ENCODE measurements at places on chromosomes 1 and 21. TPM values are rescaled to one million over a fixed set of nuclear protein-coding genes. Genes with fewer than 3 reads are reported as not detected.

GRCh38 chr21:45584786-45585185 is 42.5 kb upstream of the SLC19A1 start:
- DNase-seq: no peak

PAPPA2 gene
- not detected for total RNA-seq

- DNase-seq: no peak
Measured at GRCh38 chr1:157992031-157992832, 1.2 kb upstream of the KIRREL1 start.

DYNLT5 gene
- not detected for total RNA-seq

- DNase-seq: no peak
Measured at GRCh38 chr1:242876030-242876429, 351.5 kb upstream of the PLD5 start.

C1orf53 gene
- total RNA-seq: 2.4 TPM

DNA sequence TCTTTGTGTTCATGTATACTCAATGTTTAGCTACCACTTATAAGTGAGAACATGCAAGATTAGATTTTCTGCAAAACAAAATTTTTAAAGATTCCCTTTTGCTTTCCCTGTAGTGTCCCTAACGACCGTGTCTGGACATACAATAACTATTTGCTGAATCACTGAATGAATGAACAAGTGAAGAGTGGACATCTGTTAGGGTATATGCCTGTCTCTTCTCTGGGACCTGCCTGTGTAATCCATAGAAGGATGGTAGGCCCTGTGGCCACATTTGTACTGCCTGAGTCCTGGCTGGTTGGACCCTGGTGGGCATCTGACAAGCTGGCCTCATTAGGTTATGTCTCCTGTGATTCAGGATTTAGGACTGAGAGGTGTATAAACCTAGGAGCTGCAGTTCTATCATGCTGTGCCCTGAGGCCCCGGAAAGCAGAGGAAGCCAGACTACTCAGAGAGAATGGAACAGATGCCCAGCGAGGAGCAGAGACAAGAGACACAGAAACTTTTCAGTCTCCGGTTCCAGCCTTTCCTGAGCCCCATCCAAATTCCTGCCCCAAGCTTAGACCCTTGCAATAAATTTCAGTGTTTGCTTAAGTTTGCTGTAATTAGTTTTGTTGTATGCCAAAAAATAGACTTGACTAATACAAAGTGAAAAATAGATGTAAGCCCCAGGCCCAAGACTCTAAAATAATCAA is 7.5 kb upstream of the NCF2 start:
- DNase-seq: no peak

GRCh38 chr21:27802816-27803475 is 836.1 kb upstream of the ADAMTS5 start:
- DNase-seq: no peak

WASF2 gene
- total RNA-seq: 128 TPM

GRCh38 chr1:212825798-212826452 is 21.5 kb downstream of the SPATA45 start:
- no peak for DNase-seq

GRCh38 chr1:246215510-246215903 is 291.6 kb downstream of the SMYD3 start:
- DNase-seq: no peak

BTBD19 gene
- total RNA-seq: 19.8 TPM

DNA sequence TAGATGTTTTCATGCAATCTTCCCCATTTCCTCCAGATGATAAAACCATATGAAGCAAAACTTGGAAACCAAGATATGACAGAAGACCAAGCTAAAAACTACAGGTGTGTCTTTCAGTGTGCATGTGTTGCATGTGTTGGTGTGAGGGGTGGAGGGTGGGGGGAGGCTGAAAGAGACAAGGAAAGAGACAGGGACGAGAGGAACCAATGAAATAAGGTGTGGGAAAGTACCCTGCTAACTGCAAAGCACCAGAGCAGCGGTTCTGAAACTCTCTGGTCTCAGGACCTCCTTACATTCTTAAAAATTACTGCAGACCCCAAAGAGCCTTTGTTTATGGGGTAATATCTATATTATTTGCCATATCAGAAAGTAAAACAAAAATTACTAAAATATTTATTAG is 87.4 kb upstream of the HIVEP3 start:
- DNase-seq: no peak

- no peak for DNase-seq
Measured at GRCh38 chr1:247360991-247361731, 29.5 kb upstream of the ZNF496 start.

DNA sequence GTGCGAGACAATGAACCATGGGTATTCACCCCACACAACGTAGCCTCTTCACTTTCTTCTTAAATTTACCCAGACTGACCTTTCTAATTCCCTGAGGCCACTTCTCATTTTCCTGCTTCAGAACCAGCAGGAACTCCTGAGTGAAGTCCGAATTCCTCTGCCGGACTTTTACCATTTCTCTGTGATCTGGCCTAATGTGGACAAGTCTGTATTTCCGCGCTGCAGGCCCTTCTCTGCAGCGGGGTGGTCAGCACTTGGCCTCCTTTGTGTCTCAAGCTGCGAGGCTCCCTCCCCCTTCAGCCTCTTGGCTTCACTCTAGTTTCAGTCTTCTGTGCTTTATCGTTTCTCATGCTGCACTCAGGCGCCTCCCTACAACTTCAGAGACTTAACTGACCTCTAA is 9.4 kb upstream of the CTBS start:
- DNase-seq: no peak

DNA sequence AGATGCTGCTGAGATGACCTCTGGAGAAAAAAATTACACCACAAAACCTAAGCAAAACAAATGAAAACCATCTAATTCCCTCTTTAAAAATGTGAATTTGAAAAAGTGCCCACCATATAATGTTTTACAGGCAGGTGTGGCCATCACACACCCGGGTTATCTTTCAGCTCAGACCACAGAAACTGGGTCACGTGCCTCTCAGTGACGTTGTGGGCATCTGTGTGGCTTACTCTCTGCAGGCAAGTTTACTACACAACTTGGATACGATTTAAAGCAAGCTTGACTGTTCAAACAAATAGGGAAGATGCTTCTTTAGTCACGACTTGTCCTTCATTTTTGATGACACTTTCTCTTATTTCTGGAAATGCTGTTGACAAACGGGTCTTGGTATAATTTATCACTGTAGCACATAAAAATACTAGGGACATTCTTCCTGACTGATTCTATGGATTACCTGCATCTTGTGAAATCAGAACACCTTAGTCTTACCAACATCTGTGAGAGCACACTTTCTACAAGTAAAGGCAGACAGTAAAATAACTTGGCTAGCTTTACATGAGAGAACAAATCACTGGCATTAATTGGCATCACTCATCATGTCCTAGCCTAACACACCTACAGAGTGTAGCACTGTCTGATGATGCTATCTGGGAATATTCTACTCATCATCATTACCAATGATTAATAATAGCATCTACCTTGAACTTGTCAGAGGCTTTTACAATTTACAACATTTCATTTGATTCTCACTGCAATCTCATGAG is 89.3 kb upstream of the EDEM3 start:
- peak; percentile 56 for DNase-seq

GRCh38 chr1:208137193-208137592 is 107.0 kb downstream of the PLXNA2 start:
- DNase-seq: no peak

Data from activated T-helper 2 cell treated with anti-CD3 and anti-CD28 coated beads, Interferon-gamma antibody, Interleukin-2, Interleukin-4, amounts not matched to agents 10 μg/mL and 5 μg/mL and 100 μg/mL, durations not matched to agents 14 hours and 24 hours and 36 hours (primary cell).